Stimulated activated CD4-positive, alpha-beta T cell treated with anti-CD3 and anti-CD28 coated beads, Interleukin-1b, Interleukin-23, amount 100 ng/mL, for 1 hour (primary cell): ENCODE measurements at places on chromosomes 5 and 9.

DNA sequence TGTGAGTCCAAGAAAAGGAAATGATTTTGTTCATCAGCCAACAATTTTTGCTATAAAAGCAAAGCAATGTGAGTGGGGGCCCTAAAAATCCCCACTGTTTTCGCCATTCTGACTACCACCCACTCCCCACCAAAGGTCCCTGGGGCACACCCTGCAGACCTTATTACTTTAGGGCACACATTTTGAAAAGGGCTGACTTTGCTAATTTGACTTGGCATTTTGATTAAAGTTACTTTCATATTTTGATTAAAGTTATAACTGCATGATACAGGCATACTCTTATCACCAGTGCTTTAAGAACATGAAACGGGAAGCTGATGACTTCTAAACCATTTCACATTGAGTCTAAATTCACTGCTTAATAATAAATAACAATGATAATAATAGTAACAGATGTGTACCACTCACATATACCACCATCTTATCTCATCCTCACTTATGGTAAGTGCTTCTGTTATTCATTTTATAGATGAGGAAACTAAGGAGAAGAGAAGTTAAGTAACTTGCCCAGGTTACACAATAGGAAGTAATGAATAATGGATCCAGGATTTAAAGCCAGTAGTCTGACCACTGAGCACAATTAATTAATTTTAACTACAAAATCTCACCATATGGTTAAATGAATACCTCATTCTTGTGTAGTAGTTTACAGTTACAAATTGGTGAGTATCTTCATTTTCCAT is 25.4 kb upstream of the NR3C1 start:
- no peak for DNase-seq

DNA sequence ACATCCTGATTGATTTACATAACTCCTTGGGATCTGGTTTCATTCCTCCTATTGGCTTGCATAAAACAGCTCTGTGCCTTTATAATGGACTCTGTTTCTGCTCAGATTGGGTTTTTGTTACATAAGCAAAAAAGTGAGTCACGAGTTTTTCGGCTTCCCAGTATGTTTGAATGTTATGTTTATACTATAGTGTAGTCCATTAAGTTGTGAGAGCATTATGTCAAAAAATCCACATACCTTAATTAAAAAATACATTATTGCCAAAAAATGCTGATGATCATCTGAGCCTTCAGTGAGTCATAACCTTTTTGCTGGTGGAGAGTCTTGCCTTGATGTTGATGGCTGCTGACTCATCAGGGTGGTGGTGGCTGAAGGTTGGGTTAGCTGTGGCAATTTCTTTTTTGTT is 144.6 kb downstream of the CCDC171 start:
- DNase-seq: no peak

- no peak for DNase-seq
Measured at GRCh38 chr5:93635991-93636390, 53.0 kb downstream of the NR2F1 start.

- no peak for DNase-seq
Measured at GRCh38 chr5:151800532-151800931, 28.8 kb downstream of the G3BP1 start.

- DNase-seq: no peak
Measured at GRCh38 chr5:147432323-147432722, 77.5 kb downstream of the DPYSL3 start.

- no peak for DNase-seq
Measured at GRCh38 chr5:135604056-135604455, 25.3 kb upstream of the CXCL14 start.

GRCh38 chr9:19934301-19934871 is 145.5 kb upstream of the SLC24A2 start:
- no peak for DNase-seq

- DNase-seq: no peak
Measured at GRCh38 chr5:140023611-140024191, 19.4 kb downstream of the NRG2 start.

DNA sequence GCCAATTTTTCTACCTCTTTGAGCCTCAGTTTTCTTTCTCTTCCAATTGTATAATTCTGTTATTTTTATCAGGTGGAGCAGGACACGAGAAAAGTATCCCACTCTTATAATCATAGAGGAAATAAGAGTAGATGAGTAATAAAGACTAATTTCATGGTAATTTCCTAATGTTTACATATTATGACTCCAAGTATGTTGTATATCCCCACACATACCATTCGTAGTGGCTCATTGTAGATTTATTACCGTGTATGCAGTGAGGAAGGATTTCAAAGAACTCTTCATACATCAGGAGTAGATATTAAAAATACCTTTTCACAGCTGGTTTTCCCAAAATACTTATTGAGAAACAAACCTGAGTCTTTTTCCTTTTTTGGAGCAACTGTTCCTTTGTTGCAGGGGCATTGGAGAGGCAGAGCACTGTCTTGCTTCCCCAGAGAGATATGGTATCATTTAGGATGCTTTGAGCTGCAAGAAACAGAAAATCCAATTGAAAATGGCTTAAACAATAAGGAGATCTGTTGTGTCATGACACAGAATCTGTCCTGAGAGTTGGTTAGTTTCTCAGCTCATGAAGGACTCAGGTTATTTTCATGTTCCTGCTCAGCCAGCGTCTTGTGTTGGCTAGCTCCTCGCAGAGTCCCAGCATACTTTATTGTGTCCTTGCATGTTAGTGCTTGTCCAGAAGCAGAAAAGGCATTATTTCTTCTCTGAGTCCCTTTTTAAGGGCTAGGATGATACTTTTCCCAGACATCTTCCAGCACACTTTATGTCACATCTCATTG is 291.2 kb downstream of the ARHGAP26 start:
- DNase-seq: no peak

DNA sequence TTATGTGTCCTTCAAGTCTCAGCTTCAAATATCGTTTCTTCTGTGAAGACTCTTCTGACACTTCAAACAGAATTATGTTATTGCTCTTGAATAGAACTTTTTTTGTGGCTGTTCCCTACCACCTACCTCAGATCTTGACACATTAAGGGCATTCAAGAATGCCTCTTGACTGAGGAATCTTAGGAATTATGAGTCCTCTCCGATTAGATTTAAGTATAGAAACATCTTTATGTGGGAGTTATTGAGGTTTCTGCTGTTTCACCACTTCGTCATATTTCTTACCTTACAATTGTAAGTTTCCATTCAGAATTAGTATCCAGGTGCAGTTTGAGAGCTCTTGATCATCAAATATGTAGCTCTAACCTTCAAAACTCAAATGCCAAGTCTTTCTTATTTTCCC is 324.2 kb upstream of the NUDT12 start:
- DNase-seq: no peak

DNA sequence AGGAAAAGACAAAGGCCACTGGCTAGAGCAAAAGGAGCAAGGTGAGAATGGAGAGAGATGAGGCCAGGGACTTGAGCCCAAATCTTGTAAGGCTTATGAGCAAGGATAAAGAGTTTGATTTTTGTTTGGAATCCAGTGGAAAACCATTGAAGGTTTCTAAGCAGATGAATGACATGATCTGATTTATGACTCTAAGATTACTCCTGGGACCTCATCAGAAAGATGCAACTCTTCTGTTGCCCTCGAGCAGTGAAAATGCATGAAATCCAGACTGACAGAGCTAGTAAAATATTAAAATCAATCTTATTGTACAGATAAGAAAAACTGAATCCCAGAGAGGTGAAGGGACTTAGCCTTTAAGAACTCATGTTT is 677 bp downstream of the MFAP3 start:
- DNase-seq: no peak

- no peak for DNase-seq
Measured at GRCh38 chr9:4214486-4214885, 85.4 kb downstream of the GLIS3 start.

- DNase-seq: no peak
Measured at GRCh38 chr5:38607930-38608564, 51.6 kb upstream of the LIFR start.

DNA sequence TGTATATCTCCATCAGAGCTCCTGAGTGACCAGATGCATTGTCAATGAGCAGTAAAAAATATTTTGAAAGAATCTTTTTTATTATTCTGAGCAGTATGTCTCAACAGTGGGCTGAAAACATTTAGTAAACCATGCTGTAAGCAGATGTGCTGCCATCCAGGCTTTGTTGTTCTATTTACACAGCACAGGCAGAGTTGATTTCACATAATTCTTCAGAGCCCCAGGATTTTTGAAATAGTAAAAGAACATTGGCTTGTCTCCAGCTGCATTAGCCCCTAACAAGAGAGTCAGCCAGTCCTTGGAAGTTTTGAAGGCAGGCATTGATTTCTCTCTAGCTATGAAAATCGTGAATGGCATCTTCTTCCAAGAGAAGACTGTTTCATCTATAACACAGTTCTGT is 25.2 kb upstream of the ENTREP1 start:
- no peak for DNase-seq

DNA sequence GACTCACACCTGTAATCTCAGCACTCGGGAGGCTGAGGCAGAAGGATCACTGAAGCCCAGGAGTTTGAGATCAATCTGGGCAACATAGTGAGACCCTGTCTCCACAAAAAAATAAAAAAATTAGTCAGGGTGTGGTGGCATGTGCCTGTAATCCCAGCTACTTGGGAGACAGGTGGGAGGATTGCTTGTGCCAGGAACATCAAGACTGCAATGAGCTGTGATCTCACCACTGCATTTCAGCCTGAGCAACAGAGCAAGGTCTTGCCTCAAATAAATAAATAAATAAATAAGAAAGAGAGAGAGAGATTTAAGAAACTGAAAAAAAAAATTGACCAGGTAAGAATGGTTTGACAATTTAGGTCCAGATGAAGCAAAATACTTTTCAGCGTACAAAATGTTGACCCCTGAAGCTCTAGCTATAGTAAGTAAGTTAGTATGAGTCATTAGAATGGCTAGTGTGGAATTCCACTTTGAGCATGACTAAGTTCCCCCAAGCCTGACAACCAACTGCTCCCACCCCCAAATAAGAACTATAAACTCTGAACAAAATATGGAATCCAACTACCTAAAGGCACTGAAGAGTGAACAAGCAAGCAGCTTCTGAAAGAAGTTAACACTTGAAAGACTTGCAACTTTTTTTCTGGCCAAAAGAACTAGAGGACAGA is 217.8 kb upstream of the TLE4 start:
- no peak for DNase-seq

GRCh38 chr5:158953929-158954534 is 145.7 kb downstream of the EBF1 start:
- no peak for DNase-seq

DNA sequence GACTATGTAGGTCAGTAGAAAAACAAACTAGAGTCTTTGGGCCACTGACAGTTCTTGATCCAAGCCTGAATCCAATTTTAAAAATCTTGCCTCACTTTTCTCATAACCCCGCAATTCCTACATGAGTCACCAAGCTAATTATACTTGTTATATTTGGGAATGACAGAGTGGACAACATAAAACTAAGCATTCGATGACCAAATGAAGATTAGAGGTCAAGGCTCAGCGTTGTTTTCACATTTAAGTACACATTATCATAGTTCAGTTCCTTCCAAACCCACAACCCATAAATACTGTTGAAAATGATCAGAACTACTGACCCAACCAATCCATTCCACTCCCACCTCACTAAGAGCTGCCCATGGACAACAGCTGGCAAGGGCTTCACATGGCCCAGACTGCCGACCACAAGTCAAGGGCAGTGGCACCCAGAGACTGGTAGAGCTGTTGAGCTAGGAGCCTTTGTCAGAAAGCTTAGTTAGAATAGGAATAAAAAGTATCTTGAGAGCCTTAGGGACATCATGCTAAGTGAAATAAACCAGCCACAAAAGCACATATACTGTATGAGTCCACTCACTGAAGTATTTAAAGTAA is 64.2 kb downstream of the MYO10 start:
- DNase-seq: no peak

DNA sequence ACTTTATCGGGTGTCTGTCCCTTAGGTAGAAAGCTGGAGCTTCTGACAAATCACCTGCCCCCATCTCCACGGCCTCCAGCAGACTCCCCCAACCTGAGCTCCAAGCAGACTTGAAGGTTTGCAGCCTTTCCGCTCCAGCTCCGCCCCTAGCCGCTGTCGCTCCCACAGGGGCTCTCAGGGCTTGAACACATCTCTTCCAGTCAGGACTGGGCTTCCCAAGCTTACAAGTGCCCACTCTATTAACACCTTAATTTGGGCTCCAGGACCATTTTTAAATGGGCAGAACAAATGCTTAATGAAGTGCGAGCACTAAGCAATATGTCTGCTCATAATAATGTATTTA is 17.2 kb upstream of the SLC25A51 start:
- no peak for DNase-seq

DNA sequence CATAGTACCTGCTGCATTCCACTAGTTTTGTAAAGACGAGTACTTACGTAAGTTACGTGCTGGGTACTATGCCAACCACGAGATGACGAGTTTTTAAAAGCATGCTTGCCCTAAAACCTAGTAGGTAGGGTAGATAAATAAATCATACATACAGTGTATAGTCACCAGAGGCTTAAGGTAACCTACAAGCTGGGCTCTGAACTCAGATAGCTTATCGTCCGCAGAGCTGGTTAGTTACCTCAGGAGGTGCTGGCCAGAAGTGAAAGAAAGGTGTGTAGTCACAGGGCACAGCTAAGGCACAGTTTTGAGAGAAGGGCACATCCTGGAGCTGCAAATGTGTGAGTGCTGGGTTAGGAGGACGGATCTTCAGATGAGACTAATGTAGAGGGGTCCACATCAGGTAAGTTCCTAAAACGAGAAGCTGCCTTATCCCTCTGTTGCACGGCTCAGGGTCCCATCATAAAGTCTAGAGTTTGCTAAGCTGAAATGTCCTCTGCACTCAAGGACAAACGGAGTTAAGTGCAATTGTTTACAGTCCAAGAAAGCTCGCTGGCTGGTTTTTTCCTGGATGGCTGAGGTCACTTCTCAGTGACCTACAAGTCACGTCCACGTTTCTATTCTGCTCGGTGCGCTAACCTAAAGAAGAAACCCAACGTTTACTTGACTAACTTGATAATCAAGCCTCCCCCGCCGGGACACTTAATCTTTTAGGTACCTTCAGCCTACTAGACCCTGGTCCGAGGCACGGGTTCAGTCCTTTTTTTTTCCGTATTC is 1.1 kb upstream of the SNX24 start:
- no peak for DNase-seq

- no peak for DNase-seq
Measured at GRCh38 chr5:74201334-74202081, 439.0 kb downstream of the ENC1 start.

GRCh38 chr5:85651731-85652130 is 966.0 kb upstream of the COX7C start:
- DNase-seq: no peak

DNA sequence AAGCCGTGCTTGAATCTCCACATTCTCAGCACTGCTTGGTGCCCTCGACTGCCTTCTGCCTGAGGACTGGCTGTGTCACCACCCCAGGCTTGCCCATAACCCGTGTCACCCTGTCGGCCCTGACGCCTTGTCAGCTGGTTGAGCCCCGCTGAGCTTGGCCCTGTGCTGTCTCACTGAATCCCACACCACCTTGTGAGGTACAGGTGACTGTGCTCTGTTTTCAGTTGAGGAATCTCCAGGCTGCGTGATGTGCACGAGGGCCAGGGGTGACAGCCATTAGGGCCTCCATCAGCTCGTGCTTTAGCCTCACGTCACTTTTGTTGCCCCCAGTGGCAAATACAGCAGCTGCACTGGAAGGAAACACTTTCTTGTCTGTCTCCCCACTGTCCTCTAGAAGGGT is 90.7 kb downstream of the CACNA1B start:
- DNase-seq: no peak
